ENCODE measurements at places on chromosomes 5 and 9. TPM values are rescaled to one million over a fixed set of nuclear protein-coding genes. Genes with fewer than 3 reads are reported as not detected.

PCYOX1L gene
- 3.7 TPM for polyA plus RNA-seq

FOXD4L4 gene
- polyA plus RNA-seq, result 0.05 TPM

SPATA6L gene
- 0.59 TPM for polyA plus RNA-seq

TMEM252 gene
- polyA plus RNA-seq, result 0.16 TPM

AJM1 gene
- polyA plus RNA-seq, result 4.3 TPM

SPINK13 gene
- 0.72 TPM for polyA plus RNA-seq

Data from right cardiac atrium (tissue), 5 donors.